ENCODE measurements at places on chromosomes 6 and 20.

GRCh38 chr20:22814471-22815205 is 220.5 kb upstream of the SSTR4 start:
- DNase-seq, result no peak

GRCh38 chr6:149508485-149508884 is 23.7 kb upstream of the ZC3H12D start:
- no peak for DNase-seq

GRCh38 chr6:7541175-7542064 is at the start of gene DSP:
Gene DSP (plus strand): TSS chr6:7541671. CDS start chr6:7541916, 245 bp downstream.
- DNase-seq, result peak; percentile 96

- peak; percentile 51 for DNase-seq
Observed at GRCh38 chr6:80338201-80338836, 231.8 kb downstream of the BCKDHB start.

- peak; percentile 81 for DNase-seq
Observed at GRCh38 chr20:33262658-33263065, 20.4 kb upstream of the BPIFB1 start.

- DNase-seq, result peak; percentile 89
Observed at GRCh38 chr20:9068841-9069663, at the start of gene PLCB4. Gene PLCB4 (plus strand): TSS chr20:9069087. CDS start chr20:9307815, 238,728 bp downstream.

DNA sequence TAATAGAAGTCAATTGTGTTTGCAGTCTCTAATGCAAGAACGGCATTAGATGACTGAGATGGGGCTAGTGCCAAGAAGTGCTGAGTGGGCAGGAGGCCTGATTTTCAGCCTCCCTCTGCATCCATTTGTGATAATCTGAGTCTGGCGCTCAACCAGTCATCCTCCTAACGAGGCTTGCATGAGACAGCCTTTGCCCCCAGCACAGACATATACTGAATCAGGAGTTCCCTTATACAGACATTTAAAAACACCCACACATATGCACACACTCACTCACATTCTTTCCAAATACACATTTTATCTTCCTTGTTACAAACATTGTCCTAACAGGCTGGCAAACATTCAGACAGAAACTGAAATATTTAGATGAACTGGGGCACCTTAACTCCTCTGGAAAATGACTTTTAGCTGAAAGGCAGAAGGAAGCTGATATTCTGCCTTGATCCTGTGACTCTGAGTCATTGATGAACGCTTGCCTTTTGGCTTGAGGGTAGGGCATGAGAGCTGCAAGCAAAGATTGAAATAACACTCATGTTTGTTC is 562.3 kb downstream of the DHX35 start:
- no peak for DNase-seq

DNA sequence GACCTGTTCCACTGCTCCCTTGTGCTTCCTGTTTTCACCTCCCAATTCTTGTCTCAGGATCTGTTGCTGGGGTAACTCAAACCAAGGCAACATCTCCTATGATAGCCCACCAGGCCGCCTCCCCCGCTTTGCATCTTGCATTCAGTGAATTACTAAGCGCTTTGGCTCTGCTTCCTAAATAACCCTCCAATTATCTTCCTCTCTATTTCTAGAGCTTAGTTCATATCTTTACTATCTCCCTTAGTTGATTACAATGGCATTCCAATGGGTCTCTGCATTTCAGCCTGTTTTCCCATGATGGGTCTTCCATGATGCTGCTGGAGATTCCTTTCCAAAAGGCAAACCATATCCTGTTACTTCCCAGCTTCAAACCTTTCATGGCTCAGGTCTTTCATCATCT is 117.2 kb upstream of the FERMT1 start:
- DNase-seq, result no peak

DNA sequence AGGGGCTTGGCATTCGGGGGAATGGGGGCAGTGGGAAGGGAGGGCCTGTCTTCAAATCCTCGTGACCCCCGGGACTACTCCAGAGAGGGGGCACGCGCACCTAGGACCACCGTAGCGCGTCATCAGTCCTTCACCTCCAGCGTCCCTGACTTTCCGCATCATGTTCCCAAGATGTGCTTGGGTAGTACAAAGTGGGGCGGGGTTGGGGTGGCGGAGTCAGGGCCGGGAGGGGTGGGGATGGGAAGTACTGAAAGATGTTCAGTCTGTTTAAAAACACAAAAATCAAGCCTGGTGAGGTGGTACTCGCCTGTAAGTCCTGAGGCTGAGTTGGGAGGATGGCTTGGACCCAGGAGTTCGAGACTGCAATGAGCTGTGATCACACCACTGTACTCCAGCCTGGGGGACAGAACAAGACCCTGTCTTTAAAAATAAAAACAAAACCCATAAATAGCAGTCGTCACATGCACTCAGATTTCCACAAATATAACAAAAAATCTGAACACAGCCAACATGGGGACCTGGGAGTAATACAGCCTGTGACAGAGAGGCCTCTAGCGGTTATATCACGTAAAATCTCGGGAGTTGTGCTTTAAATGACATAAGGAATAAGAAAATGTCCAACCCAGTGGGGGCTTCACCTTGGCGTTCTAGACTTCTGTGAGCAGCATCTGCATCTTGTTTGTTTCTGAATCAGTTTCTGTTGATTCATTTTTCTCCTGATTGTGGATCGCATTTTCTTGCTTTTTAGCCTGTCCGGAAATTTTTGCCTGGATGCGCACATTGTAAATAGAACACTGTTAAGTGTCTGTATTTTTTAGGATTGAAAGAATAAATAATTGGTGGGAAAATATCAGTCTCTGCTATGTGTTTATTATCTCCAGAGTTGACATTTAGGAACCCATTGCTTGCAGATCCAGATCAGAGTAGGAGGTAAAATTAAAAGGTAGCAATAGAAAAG is 698 bp upstream of the LRP11 start:
- peak; percentile 83 for DNase-seq

GRCh38 chr6:140138311-140139010 is 764.0 kb upstream of the CITED2 start:
- DNase-seq, result no peak

DNA sequence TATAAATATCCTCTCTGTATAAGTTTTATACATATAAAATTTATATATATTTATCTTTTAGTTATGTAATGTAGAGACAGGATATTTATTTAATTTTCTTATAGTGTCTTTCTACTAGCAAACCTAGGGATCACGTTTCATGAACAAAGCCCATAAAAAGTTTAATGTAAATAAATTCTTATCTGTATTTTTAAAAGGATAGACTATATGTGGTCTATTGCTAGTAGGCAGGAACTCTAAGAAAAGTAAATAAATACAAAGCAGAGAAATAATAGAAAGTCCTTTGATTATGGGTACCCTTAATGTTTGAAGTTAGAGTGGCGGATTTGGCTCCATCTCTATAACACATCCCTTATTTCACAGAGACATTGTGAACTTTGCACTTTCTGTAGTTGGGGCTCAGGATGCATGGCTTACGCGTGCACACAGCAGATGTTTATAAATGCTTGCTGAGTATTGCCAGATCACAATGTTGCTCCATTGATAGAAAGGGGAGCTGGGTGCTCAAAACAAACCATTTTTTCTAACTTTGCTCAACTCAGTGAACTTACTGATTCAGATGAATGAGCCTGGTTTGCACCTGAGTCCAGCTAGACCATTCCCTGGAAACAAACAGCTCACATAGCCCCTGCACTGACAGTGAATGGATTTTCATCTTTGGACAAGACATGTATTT is 179.1 kb downstream of the SYNE1 start:
- DNase-seq, result peak; percentile 70

DNA sequence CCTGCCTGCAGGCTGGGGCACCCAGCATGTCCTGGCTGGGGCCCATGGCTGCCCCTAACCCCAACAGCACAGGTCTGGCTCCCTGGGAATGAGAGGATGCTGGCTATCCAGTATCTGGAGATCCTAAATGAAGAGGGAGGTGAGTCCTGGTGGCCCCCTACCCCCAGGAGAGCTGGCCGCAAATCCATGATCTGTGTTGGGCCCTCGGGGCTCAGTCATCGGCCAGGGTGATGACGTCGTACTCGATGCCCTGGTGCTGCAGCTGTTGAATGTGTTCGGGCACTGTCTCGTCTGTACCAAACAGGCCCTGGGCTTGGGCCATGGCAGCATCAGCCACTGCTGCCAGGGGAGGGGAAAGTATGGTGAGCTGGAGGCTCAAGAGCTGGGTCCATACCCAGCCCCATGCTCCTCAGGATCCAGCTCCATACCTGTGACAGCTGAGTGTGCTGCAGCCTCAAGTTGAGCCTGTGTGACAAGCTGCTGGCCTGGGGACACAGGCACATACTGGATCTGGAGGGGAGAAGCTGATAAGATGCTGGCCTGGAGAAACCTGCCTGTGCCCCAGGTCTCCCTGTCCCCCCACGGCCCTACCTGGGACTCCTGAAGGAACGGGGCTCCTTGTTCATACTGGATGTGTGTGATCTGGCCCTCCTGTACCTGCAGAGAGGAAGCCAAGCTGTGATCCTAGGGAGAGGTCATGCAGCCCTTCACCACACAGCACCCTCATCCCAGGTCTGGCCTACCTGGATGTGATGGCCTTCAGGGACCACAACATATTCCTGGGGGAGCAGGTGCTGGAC is 14.5 kb downstream of the PCIF1 start:
- DNase-seq, result no peak

DNA sequence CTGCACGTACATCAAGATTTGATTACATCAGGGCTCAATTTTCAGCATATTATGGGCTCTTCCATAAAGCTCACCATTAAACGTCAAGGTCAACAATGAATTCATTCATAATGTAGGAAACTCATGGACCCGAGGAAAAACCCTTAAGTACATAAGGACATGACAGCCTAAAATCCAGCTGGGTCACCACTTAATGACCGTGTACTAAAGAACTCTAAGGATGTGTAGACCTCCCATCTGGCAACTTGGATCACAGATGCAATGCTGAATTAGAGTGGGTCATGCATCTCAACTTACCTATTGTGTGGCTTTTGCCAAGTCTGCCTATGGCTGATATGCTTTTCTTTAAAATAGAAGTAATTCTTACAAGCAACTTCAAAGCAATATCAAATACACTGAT is 26.7 kb upstream of the DEFB112 start:
- no peak for DNase-seq

DNA sequence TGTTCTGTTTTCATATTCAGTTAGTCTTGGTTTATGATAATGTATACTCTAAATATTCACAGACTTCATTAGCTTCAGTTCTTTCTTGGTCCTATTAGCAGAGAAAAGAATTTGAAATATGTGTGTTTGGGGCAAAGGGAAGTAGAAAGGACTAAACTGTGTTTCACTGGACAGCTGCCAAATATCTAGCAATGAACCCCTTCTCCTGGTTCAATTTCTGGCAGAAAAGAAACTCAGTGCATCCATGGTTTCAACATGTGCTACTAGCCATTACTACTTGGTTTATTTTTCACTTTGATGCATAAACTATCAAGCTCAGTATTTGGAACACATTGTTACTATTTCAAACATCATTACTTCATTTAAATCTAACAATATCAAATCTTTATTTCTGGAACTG is 43.6 kb downstream of the FBXL4 start:
- no peak for DNase-seq

DNA sequence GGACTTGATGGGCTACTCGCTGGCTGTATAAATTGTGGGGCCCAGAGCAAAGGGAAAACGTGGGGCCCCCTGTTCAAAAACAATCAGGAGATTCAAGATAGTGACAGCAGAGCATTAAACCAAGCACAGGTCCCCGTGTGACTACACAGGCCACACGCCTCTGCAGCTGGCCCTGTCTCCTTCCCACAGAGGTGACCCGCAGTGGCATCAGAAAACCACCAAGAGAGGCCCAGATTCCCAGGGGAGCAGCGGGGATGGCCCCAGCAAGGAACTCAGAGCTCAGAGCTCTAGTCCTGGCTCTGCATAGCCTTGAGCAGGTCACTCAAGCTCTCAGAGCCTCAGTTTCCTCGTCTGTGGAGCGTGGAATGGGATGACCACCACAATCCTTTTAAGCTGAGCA is 57.6 kb downstream of the CPNE5 start:
- no peak for DNase-seq

GRCh38 chr20:21342656-21343345 is 39.7 kb downstream of the XRN2 start:
- DNase-seq, result no peak

- peak; percentile 65 for DNase-seq
Observed at GRCh38 chr20:46808565-46808964, 86.1 kb upstream of the EYA2 start.

DNA sequence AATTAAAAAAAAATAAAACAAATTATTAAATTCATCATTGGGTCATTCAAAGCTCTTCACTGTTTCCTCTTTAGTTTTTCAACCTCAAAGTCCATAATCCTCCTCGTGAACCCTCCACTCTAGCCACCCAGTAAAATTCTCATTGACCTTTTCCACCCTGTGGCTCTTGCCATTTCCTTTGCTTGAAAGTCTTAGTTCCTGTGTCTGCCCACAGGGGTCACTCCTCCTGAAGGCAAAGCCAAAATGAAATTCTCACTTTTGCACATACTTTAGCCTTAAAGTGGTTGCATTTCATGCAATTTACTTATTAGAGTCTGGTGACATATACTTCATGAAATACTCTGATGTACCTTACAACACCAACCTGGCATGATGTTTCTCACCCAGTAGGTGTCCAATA is 263.7 kb downstream of the BMP2 start:
- DNase-seq, result peak; percentile 45

DNA sequence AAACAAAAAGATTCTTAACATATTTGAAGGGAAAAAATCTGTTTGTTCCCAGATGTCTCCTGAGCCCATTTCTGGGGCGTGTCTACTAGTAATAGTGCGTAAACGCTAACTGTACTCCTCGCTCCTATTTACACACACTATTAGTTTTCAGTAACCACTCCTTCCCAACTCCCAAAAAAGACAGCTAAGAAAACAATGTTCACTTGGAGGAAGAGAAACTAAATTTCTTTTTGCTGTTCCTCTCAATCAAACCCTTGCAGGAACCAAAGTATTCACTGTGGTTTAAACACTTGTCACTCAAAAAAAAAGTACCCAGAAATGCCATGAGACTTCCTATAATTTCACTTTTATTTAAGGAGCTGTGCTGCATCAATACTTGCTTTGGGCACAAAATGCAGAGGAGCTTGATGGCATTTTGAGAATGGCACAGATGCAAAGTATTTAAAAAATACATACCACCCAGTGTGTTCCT is 118.2 kb downstream of the BACH2 start:
- DNase-seq, result peak; percentile 15

- DNase-seq, result no peak
Observed at GRCh38 chr6:144087789-144088426, 7.5 kb downstream of the SF3B5 start.

GRCh38 chr6:17869010-17869752 is 118.3 kb downstream of the KIF13A start:
- DNase-seq, result no peak

- DNase-seq, result peak; percentile 17
Observed at GRCh38 chr20:6164421-6165341, 41.9 kb upstream of the FERMT1 start.

DNA sequence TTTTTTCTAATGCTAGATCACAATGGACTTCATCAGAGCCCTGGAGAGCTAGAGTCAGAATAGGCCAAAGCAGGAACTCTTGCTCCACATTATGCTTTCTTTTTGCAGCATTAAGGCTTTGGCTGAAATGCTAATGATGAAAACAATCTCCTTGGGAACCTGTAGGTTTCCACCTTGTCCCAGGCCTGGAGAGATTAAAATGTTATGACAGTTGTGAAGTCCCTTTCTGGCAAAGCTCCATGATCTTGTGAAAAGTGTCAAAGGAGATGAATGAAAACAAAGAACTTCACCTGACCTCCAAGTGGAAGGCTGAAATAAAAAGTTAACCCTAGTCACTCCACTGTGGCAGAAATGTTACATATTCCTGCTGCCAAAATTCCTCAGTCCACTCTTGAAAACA is 64.0 kb upstream of the LRRC1 start:
- no peak for DNase-seq

Data from DMS53 (cell line).